ENCODE measurements at places on chromosomes 2 and 18. TPM values are rescaled to one million over a fixed set of nuclear protein-coding genes. Genes with fewer than 3 reads are reported as not detected.

DNA sequence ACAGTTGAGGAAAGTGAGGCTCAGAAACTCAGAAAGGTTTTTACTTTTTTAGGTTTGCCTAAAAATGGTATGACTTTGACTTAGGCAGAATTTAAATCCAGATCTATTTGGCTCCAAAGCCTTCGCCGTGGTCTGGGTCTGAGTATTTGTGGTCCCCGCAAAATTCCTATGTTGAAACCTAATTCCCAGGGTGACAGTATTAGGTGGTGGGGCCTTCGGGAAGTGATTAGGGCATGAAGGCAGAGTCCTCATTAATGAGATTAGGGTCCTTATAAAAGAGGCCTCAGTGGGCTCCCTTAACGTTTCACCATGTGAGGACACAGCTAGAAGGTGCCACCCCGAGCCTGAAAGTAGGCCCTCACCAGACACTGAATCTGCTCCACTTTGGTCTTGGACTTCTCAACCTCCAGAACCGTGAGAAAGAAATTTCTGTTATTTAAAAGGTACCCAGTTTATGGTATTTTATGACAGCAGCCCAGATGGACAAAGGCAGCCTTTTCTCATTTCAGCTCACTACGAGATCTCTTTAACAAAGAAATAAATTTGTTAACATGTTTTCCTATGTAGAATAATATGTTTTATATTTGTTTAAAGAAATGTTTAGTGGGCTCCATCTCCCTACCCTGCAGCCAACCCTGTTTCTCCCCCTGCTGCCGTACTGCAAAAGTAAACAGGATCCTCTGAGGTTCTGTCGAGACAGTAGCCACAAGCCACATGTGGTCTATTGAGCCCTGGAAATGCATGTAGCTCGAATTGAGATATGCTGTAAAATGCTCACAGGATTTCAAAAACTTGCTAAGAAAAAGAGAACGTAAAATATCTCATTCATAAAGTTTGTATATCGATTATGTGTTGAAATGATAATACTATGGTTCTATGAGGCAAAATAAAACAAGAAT is 80.6 kb downstream of the MOGAT1 start:
- no peak for DNase-seq

DNA sequence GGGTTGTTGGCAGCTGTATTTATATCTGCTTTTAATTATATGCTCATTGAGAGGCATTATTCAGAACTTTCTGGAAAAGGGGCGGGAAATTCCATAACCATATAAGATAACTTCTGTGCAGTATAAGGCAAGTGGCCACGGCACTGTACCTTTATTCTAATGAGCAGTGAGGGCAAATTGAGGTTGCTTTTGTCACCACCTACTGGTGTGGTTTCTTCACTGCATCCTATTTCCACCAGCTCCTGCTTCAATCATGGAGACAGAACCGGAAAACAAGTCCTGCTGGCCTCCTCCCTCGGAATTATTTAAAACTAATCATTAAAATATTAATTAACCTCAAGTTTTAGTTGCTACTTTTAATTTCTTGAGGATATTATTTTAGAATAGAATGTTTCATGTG is 759.4 kb downstream of the CBLN2 start:
- DNase-seq = no peak

- peak; percentile 76 for DNase-seq
These were observed 36.0 kb upstream of the CD207 start for GRCh38 chr2:70871398-70872211.

The CTNNA2 gene
- polyA plus RNA-seq = 0.62 TPM

DNA sequence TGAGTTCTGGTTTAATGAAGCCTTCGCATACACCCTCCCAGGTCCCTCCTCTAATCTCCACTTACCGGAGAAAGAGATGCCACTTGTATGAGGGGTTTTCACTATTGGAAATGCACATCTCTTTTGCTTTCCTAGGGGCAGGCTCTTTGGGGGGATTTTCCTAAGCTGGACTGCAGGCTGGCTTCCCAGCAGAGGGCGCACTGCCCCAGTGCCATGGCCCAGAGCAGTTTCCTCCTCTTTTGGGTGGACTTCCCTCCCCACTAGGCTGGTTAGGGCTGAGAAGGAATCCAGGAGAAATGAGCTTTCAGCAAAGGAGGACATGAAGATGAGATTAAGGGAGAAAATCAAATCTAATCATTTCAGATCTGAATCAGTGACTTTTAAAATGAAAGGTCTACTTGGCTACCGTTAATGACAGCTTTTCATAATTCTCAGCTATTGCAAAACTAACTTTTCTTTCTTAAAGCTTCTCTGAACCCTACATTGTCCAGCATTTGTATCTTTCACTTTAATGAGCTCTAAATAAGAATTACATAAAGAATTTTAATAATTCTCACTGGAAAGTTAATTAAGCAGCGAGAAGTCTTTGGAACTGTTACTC is 784.1 kb upstream of the FANCL start:
- no peak for DNase-seq

The PAIP2B gene
- 4.3 TPM for polyA plus RNA-seq

- DNase-seq = no peak
These were observed at the start of gene SEMA4C for GRCh38 chr2:96869822-96870625. SEMA4C (minus strand) TSS chr2:96870080; CDS start chr2:96867886, 2,194 bp downstream.

DNA sequence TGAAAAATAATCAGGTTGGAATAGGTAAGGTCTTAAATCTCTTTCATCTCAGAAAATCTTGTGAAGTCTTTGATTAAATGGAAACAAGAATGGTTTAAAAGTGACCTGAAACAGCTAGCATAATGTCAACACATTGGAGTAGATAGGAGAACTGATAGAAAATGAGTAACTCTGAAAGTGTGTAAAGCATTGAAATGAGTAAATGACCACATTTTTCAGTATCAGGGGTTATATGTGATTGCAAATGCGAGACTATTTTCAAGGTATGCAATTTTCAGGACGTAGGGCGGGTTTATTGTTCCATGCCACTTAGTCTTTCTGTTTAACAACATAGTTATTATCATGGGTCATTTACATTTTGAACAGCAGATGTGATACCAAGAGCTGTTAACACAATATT is 1383.2 kb downstream of the LRP1B start:
- no peak for DNase-seq

GRCh38 chr2:14533131-14533757 is 99.3 kb upstream of the LRATD1 start:
- no peak for DNase-seq

- DNase-seq = no peak
These were observed 14.2 kb upstream of the TTC21B start for GRCh38 chr2:165967746-165968145.

The CCBE1 gene
- not detected for polyA plus RNA-seq

GRCh38 chr2:227862741-227863588 is 8.5 kb upstream of the DAW1 start:
- no peak for DNase-seq

DNA sequence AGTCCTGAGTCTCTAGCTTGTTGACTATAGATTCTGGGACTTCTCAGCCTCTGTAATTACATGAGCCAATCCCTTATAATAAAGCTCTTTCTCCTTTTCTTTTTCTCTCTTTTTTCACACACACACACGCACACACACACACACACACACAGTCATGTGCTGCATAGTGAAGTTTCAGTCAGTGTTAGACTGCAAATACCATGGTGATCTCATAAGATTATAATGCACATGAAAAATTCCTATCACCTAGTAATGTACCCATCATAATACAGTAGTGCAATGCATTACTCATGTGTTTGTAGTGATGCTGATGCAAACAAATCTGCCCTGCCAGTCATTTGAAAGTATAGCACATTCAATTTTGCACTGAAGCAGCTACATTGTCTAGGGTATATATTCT is 558.2 kb downstream of the SUCLG1 start:
- no peak for DNase-seq

DNA sequence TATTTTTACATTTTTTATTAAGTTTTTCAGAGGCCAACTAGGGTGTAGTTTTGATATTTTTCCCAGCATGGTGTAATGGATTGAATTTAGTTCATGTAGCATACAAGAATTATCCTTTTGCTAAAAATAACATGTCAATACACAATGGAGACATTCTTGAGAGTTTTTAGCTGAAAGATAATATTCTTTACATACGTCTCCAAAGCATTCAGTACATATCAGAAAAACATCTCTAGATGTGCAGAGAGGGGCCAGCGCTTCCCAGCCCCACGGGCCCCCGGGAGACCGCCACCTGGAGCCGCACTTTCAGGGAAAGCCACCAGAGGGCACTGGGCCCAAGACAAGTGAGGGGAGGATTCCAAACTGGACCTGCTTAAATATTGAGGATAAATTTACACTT is 499.4 kb downstream of the GALR1 start:
- peak; percentile 71 for DNase-seq

GRCh38 chr2:36173760-36174404 is 181.7 kb upstream of the CRIM1 start:
- DNase-seq = no peak

GRCh38 chr2:61538920-61539520 is 864 bp upstream of the XPO1 start:
- peak; percentile 55 for DNase-seq

DNA sequence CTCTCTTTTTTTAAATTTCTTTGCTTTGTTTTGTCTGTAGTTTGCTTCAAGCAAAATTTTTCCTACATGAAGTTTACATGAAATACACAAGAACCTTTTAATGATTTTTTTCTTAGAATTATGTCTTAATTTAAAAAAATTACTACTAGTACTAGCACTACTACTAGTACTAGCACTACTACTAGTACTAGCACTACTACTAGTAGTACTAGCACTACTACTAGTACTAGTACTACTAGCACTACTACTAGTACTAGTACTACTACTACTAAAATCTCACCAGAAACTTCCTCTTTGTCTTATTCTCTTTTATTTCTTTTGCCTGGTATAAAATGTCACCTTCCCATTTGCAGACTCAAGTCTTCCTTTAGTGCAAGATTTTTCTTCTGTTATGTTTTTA is 71.1 kb downstream of the PTH2R start:
- no peak for DNase-seq

DNA sequence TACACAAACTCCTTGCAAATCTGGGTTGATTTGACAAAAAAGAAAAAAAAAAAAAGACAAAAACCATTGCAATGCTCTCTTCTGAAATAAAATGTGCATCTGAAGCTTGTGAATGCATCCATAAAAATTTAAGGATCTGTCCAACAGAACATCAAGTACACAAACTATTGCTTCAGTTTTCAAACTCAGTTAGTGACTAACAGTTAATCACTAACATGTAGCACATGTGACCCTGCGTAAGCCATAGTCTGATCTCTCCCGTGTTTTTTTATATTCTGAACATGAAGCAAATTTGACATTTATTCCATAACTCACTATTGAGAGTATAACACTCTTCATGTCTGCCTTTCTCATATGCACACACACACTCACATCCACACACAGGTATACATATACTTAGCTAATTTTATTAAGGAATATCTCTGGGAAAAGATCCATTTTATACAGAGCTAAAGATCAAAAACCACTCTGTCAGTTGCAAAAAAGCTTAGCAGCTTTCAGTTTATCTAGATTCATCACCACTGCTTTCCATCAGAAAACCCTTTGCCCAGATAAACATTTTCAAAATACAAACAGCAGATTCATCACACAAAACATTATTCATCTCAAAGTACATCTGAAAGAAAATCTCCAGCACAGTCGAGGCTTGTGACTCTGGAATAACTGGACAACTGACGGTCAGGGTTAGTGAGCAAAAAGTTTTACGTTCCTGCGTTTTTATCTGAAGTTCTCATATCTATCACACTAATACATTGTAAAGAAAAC is 1000.4 kb upstream of the ACVR2A start:
- no peak for DNase-seq

DNA sequence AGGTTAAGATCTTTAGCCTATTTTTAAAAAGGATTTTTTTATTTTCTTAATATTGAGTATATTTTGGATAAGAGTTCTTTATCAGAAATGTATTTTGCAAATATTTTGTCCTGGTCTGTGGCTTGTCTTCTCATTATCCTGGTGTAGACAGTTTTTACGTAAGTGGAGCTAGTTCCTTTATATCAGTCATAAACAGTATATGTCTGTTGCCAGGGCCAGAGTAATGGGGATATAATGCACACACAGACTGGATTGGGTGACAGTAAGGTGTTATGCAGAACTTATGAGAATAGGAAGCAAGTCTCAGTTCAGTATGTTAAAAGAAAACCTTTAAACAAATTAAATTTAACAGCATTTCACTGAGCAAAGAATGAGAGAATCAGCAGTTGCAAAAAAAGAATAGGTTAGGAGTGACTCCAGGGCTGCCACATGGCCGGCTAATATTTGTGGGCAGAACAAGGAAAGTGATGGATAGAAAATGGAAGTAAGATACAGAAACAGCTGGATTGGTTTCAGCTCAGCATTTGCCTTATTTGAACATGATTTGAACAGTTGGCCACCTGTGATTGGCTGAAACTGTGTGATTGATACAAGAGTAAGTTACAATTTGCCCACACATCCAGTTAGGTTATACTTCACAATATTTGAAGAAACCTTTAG is 61.1 kb upstream of the ZNG1B start:
- no peak for DNase-seq

- DNase-seq = no peak
These were observed 11.0 kb downstream of the PLA2R1 start for GRCh38 chr2:160051371-160051800.

- no peak for DNase-seq
These were observed 96.8 kb downstream of the MTCL1 start for GRCh38 chr18:8802017-8802672.

DNA sequence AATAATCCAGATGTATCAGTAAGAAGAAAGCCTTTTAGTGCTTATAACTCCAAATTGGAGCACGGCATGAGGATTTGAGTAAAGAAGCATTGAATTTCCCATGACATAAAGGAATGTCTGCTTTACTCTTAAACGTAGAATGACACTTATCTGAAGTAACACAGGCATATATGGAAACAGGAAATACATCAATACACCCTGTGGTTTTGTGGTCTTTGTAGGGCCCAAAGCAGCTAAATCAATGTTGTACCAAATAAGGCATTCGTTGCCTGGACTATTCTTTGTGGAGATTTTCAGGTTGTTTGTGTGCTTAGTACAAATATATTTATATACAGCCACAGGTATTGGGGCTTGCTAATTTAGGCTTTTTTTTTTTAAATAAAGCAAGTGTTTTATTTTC is 660.5 kb downstream of the LRRTM4 start:
- no peak for DNase-seq

The OXER1 gene
- 4.8 TPM for polyA plus RNA-seq

The POTEI gene
- 0.06 TPM for polyA plus RNA-seq

The ARHGEF33 gene
- 1.3 TPM for polyA plus RNA-seq

- DNase-seq = no peak
These were observed 2.9 kb upstream of the MBOAT2 start for GRCh38 chr2:9006368-9006767.

DNA sequence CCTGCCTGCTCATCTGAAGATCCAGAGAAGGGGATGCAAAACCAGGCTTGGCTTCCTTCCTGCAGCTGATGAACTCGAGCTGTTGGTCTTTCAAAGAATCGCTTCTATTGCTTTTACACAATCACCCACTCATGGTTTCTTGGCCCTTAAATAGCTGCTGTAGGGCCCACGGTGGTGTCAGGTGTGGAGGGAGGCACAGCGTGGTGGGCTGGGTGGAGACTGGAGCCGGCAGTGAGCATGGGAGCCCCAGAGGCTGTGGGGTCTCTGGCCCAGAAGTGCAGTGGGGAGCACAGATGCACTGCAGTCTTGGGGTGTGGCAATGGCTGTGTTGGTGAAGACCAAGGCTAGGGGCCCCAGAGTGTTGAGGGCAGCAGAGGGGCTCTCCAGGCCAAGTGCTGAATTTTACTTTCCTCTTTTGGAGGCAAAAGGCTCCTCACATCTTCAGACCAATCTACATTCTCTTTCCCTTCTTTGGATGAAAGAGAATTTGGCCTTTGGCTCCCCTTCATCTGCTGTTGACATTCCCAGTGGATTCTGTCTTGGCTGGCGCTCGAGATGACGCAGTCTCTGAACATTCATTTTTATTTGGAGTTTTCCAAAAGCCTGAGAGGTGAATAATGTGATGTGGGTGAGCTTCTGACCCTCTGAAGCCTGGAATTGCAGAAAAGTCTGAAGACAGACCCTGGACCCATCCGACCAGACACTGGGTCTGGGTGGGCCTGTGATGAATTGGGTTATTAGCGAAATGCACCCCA is 70.1 kb upstream of the ASB18 start:
- peak; percentile 68 for DNase-seq
